ENCODE measurements at places on chromosomes 5 and 9.

DNA sequence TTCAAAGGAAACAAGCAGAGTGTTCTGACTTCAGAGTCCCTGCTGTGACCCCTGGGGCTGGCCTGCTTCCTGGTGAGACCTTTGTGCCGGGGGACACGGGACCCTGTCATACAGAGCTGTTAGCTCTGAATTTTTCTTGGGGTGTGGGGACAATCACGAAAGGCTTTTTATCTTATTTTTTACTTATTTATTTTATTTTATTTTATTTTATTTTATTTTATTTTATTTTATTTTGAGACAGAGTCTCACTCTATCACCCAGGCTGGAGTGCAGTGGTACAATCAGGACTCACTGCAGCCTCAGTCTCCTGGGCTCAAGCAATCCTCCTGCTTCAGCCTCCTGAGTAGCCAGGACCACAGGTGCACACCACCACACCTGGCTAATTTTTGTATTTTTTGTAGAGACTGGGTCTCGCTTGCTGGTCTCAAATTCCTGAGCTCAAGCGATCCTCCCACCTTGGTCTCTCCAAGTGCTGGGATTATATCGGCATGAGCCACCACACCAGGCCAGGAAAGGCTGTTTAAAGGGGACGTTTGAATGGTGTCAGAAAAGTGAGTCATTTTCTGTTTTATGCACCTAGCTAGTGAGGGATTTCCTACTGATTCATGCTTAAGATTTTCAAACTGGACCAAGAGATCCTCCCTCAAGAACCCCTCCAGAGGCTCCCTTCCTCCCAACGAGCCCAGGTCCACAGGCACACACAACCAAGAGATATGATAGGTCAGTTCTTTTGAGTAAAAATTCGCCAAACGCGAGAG is 75.7 kb downstream of the OLFM1 start:
- DNase-seq: no peak

GRCh38 chr9:34311499-34312185 is 17.4 kb downstream of the KIF24 start:
- no peak for DNase-seq

DNA sequence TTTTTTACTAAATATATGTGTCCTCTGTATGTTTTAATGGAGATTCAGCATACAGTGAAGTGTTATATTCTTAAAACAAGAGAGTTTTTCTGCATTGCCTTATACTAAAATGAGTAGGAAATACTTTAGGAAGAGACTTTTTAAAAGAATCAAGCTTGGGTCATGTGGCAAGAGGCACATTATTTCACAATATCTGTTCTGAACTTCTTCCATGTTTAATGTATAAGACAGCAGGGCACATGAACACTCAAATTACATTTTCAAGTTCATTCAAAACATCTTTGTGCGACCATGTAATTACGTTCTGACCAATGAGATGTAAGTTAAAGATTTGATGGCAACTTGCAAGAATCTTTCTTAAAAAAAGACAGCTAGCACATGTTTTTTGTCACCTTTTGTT is 1055.9 kb downstream of the NR2F1-AS1 start:
- no peak for DNase-seq

GRCh38 chr5:143771189-143771588 is 40.8 kb upstream of the HMHB1 start:
- no peak for DNase-seq

GRCh38 chr9:135712613-135713295 is 10.8 kb downstream of the KCNT1 start:
- no peak for DNase-seq

GRCh38 chr9:995192-995591 is 18.7 kb downstream of the DMRT3 start:
- DNase-seq: no peak

DNA sequence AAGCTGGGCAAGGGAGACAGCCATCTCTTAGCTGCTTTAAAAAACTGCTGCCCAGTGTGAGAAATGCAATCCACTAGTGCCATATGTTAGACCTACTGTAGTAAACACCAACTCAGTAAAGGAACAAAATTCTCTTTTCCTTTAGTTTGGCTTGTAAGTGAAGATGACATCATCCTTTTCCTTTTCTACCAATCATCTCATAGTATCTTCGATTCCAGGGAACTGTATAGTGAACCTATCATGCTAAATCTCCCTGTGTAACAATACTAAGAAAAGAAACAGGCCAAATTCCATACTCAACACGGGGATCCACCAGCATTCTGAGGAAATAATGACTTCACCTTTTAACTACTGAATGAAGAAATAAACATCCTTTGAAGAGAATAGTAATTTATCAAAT is 100.1 kb downstream of the RAPGEF6 start:
- DNase-seq: no peak

DNA sequence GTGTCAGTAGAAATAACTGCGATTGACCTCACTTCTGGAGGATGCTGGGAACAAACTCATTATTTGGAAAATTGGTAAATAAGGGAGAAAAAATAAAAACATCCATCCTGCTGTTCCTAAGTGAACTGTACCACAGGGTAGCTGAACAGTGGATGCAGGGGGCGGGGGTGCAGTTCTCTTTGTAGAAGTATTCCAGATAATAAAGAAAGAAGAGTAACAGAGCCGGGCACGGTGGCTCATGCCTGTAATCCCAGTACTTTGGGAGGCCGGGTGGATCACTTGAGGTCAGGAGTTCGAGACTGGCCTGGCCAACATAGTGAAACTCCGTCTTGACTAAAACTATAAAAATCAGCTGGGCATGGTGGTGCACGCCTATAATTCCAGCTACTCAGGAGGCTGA is 132.1 kb downstream of the COL23A1 start:
- no peak for DNase-seq

DNA sequence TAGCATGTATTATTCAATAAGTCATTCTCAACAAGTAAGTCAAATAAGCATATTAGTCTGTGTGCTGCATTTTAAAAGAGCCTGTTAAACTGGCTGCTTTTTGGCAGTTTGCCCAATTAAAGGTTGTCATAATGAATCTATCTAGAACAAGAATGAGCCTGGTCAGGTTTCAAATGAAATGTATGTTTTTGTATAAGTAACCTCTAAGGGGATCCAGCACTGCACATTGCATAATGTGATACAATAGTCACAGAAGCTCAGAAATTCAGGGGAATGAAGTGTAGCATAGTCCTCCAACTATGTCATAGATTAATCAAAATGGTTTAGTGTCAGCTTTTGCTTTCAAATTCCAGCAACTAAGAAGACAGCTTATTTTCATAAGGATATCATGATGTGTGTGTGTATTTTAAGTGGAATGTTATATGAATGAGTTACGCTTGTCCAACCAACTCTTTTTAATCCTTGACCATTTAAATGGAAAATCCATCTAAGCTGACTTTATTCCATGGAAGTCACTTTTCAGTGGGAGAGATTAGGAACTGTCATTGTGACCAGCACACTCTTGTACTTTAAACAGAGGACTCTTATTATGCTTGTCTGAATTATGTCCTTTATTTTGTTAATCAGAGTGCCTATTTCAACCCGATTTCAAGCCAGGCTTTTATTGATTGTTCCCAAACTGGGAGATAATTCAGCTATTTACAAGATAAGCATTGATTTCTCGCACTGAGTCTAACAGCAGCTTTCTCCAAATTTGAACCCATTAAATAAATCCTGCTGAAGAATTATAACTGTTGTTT is 283.9 kb upstream of the ADAMTSL1 start:
- DNase-seq: no peak

GRCh38 chr9:101995231-101995630 is 256.8 kb upstream of the GRIN3A start:
- DNase-seq: no peak

- DNase-seq: peak; percentile 1
Measured at GRCh38 chr9:93256878-93257807, 73.2 kb downstream of the WNK2 start.

GRCh38 chr5:66358741-66359140 is 214.6 kb downstream of the SREK1 start:
- no peak for DNase-seq

- DNase-seq: no peak
Measured at GRCh38 chr9:119375892-119376291, 6.7 kb upstream of the BRINP1 start.

GRCh38 chr9:129259375-129259774 is 81.3 kb upstream of the IER5L start:
- DNase-seq: no peak

DNA sequence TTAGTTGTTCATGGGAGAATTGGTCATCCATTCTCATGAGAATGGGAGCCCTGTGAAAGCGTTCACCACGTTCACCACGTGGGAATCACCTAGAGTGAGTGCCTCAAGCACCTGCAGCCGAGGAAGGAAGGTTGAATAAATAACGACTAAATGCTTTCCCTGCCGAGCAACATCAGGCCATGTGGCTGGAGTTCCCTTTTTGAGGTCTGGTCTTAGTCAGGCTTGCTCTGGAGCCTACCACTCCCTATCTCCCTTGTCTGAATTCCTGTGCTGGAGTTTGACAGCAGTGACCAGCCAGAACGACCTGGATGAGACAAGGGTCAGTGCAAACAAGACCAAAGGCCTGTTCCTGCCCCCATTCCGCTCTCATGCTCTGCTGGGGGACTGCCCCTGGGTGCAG is 28.5 kb downstream of the KCNMB1 start:
- DNase-seq: no peak

- no peak for DNase-seq
Measured at GRCh38 chr9:113436728-113437515, 26.4 kb downstream of the C9orf43 start.

DNA sequence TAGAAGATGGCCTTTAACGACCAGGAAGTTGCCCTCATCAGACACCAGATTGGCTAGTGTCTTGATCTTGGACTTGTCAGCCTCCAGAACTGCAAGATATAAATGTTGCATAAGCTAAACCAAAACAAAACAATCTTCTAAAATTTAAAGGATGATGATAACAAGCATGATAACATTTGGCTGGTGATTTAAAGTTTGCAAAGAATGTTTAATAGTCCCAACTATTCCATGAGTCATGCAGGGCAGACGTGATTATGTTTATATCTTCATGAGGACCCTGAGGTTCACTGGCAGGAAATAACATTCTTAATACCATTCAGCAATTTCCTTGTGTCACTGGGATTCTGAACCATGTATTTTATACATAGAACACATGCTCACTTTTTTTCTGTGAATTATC is 319.8 kb downstream of the HCN1 start:
- DNase-seq: no peak

Measured in posterior cingulate gyrus (tissue), 11 donors.